ENCODE measurements at places on chromosomes 7 and 10.
A peak's percentile ranks its signal among the peaks of the same experiment; 100 is the strongest.

DNA sequence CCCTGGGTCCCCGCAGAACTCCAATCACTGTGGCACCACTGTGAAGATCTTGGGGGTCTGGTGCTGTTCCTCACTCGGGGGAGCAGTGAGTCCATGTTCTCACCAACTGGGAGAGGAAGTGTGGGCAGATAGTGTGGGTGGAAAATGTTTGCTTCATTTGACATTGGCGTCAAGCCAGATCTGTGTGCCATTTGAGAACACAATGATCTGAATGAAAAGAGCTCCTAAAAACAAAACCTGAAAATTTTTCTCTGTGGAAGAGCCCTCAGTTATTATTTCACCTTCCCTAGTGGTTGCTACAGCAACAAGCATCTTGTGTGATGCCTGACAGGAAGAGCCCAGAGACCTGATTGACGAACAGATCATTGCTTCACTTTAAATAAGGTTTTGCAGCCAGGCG is 125.6 kb downstream of the VIPR2 start:
- DNase-seq = no peak

GRCh38 chr7:115838829-115839228 is 191.7 kb downstream of the TFEC start:
- DNase-seq = no peak

- DNase-seq = no peak
Observed at GRCh38 chr7:46459942-46460341, 538.9 kb upstream of the IGFBP3 start.

GRCh38 chr10:10831085-10831484 is 186.6 kb upstream of the CELF2 start:
- no peak for DNase-seq

- no peak for DNase-seq
Observed at GRCh38 chr10:96417441-96417840, 58.6 kb upstream of the OPALIN start.

DNA sequence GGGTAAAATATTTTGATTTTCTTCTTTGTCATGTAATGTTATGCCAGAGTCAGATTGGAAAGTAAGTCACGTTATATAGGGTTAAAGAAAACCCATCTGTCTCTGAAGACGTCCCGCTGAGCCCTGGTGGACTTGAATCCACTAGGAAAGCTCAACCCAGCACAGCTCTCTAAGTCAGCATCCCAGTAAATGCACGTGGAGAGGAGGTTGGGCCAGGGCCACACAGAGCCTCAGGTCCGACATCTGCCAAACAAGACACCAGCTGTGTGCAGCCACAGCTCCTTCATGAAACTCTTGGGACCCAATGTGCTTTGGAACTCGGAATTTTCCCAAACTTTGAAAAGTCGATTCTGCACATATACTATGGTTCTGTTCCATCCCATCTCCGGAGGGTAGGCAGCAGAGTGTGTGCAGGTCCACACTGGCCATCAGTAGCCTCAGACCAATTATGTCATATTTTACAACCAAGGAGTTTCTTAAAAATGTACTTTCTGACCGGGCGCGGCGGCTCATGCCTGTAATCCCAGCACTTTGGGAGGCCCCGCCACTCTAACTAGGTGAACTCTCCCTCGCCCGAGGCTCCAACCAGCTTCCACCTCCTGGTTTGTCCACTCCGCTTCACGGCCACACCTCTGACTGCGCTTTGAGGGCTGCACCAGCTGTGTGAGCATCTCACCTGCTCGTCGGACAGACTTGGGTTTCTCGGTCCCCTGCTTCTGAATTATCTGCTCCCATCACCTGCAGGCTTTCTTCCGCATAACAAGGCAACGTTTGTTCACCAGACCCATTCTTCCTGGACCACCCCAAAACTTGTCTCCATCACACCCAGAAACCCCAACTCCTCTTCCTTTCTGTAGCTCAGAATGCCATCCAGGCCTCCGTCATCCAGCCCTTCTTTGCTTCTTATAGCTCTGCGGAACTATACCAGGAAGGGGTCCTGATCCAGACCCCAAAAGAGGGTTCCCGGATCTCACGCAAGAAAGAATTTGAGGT is 29.7 kb upstream of the DNAJB6 start:
- no peak for DNase-seq

- DNase-seq = peak; percentile 47
Observed at GRCh38 chr10:71209731-71210541, 2.4 kb upstream of the UNC5B start.

GRCh38 chr7:151275813-151276577 is 27.5 kb upstream of the SMARCD3 start:
- no peak for DNase-seq

DNA sequence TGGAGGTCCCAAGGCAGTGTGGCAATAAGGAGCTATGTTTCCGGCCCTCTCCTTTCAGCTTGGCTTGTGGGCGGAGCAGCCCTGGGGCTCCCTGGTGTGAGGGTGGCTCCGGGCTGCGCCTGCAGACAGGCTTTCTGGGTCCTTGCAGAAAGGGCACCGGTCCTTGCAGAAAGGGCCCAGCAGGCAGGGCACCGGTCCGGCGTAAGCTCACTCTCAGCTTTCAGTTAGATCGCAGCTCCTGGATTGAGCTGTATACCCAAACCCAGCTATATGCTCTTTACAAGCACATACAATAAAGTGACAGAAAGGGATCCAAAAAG is 293.8 kb upstream of the SHH start:
- DNase-seq = no peak

DNA sequence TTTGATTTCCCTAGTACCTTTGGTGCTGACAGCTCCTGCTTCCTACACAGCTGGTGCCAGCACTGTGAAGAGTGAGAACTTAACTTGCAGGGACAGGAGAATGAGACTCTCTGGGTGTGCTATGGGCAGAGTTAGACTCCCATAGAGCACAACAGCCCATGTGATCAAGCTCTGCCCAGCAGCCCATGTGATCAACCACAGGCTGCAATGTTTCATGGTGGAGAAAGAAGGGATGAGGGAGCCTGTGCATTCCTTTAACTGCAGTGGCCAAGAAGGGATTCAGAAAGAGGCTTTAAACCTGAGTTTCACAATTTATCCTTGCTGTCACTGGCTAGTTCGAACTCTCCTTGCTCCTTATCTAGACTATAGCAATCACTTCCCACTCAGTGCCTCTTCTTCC is 10.0 kb upstream of the MEST start:
- no peak for DNase-seq

- no peak for DNase-seq
Observed at GRCh38 chr10:96263176-96263575, 8.2 kb downstream of the BLNK start.

- no peak for DNase-seq
Observed at GRCh38 chr7:121107923-121108498, 119.5 kb downstream of the CPED1 start.

GRCh38 chr10:103102195-103102594 is 90.9 kb downstream of the NT5C2 start:
- DNase-seq = no peak

DNA sequence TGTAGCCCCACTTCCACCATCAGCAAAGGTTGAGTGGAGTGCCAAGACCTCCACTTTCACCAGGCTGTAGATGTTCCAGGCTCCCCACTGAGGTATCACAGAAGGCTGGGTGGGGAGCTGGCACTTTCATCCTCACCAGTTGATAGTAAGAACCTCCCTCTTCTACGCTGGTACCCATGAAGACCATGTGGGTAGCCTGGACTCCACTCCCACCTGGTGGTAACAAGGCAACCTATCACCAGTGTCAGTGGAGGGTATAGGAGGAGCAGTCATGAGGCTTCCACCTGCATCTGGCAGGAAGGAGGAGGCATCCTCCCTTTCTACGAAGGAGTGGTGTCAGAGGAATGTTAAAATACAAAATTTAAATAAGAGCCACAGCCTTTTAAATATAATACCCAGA is 4.4 kb downstream of the SMIM30 start:
- DNase-seq = no peak

DNA sequence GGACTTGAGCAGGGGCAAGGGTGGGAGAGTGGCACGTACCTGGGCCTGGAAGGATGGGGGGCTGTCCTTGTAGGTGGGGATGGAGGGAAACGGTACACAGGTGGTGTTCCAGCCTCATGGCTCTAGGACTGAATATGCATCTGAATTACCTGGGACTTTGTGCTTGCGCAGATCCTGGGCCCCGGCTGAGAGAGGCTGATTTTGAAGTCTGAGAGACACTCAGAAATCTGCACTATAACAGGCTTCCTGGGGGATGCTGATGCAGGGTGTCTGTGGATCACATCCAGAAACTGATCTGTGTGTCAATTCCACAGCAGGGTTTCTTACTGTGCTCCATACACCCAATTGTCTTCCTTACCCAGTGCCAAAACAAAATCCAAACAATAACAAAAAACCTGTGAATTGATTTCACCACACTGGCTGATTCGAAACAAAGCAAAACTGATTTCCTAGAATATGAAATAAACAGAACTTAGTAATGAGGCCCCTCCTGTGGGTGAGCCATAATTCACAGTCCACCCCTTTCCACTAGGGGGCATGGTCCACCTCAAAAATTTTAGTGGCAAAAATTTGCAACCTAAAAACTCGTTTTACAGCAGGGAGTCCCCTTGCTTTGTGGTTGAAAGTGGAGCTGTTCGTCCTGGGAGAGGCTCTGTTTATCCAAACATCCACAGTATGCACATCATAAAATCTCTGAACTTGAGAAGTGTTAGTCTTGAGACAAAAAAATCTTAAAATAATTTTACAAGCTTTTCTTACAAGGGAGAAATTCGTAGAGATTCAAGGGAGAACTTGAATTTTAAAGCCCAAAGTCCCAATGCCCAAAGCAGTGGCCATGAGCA is 32.0 kb upstream of the PLEKHA1 start:
- no peak for DNase-seq

GRCh38 chr7:8144856-8145255 is 117.1 kb downstream of the ICA1 start:
- no peak for DNase-seq

- DNase-seq = no peak
Observed at GRCh38 chr7:92625617-92626016, 35.4 kb upstream of the FAM133B start.

DNA sequence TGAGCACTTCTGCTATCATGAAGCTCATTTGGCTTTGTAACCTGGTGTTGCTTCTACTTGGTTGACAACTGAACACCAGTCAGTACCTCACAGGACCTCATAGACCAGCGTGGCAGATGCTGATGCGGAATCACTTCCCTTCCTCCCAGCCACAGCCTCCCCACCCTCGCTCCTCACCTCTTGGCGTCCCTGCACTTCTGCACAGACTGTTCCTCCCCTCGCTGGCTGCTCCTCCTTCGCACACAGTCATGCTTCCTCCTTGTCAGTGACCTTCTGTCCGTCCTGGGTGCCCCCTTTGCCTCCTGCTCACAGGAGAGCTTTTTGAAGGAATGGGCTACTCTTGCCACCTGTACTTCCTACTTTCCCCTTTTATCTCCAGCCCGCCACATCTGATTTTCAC is 61.4 kb upstream of the CTBP2 start:
- DNase-seq = no peak

- no peak for DNase-seq
Observed at GRCh38 chr7:98097042-98097645, 9.5 kb upstream of the LMTK2 start.

GRCh38 chr7:10704653-10705052 is 269.0 kb upstream of the PHF14 start:
- no peak for DNase-seq

- peak; percentile 67 for DNase-seq
Observed at GRCh38 chr10:15515202-15515601, 144.1 kb upstream of the FAM171A1 start.

DNA sequence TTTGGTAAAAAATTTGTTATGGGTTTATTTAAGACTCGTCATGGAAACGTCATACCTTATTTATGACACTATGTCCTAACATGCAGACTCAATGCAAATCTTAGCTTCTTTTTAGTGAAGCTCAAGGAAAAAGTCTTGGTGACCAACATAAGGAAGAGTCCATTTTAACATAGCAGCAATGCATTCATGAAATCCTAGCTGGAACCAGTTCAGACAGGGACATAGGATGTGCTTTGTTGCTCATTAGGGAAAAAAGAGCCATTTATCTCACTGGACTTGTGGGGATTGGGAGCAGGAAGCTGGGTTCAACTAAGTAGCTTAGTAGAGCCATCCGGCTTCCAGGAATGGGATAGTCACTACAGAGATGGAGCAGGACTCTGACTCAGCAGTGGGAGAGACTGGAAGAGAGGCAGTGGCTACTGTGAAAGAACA is 100.7 kb upstream of the DKK1 start:
- no peak for DNase-seq

DNA sequence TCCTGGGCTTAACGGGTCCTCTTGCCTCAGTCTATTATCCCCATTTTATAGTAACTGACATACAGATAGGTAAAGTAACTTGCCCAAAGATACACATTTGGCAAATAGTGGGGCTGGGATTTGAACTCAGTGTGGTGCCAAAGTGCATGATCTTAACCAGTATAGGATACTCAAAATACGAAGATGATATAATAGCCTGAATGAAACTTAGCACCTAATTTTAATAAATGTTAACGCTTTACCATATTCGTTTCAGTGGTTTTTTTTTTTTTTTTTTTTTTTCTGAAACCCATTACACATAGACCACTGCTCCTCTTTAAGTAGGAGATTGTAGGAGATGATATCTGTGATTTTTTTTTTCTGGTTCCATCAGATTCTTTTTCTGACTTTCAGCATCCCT is 21.4 kb downstream of the ACTR3B start:
- DNase-seq = no peak

GRCh38 chr10:75932921-75933320 is 501.5 kb downstream of the LRMDA start:
- DNase-seq = no peak

DNA sequence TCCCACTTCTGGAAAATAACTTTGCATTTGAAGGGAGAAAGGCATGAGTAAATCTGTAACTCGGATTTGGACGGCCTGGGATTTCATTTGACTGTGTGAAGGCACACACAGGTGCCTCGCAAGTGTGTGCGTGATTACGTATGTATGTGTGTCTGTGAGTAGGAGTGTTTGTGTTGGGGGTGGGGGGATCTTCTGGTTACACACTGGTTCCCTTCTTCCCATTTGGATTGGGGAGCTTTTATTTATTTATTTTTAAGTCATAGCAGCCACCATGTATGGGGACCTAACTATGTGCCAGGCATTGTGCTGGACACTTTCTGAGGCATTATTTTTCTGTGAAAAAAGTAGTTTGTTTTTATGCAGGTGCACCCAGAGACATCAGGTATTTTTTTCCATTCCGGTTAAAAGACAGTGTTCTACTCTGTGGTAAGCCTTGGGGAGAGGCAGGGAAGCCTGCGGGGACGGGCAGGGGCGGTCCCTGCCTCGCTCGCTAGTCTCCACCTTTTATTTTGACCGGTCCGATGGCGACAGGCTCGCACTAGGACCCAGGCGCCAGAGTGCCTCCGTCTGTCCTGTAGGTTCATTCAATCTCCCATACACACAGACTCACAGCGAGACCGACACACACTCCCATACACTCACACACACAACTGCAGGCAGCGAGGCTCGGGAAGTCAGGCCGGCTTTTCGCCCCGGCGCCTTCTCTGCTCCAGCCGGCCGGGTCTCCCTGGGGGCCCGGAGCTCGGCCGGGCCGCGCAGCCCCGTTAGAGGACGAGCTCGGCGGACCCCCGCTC is at the start of gene MXI1:
Gene MXI1 (plus strand): TSS at position 595 of the 794 bp plus-strand sequence. CDS start 204 bp downstream, outside the sequence.
- DNase-seq = peak; percentile 78

Measured in sciatic nerve (tissue), 2 donors.